ENCODE measurements at places on chromosomes 2 and 18.

DNA sequence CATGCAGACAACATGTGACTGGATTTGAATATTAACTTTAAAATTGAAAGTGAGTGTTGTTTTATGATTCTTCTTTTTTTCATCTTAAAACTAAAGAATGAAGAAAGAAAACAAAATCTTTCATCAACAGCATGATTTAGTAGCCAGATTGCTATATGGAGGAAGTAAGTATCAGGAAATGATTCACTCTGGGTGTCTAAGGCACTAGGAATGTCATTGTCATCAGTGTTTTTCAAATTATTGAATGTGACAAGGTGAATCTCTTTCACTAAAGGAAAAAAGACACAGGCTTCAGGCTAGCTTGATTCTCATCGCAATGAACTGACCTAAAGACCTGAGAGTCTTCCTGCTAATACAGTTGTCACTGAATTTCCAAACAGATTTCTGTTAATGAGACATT, 430.1 kb downstream of the FBXO15 start:
- no peak for DNase-seq

DNA sequence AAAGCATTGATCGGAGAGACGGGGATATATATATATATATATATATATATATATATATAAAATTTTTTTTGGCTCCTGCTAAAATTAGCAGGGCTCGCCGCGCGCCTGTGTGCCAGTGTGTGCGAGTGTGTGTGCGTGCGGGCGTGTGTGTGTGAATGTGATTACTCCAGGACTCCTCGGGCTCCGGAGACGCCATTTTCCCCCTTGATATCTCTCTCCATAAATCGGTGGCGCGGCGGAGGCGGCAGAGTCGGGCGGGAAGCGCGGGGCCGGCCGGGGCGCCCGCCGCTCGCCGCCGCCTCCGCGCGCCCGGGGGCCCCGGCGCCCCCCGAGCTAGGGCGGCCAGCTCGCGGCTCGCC, 795 bp upstream of the SETBP1 start:
- peak; percentile 84 for DNase-seq

DNA sequence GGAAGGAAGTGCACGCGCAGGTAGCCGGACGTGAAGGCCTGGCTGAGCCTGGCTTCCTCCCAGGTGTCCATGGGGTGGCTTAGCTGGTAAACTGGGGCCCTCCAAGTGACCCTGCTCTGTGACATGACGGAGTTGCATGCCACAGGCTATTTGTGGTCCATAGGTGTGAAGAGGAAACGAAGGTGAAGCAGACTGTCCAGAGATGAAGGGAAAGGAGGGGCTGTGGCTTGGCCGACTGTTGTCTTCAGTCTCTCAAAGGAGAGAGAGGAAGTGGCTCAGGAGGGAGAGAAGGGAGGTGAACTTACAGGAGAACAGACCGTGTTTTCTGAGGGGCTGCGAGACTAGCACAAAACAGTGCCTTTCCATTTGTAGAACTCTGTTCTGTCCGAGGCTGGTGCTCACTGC, 19.3 kb downstream of the INPP5D start:
- peak; percentile 71 for DNase-seq

DNA sequence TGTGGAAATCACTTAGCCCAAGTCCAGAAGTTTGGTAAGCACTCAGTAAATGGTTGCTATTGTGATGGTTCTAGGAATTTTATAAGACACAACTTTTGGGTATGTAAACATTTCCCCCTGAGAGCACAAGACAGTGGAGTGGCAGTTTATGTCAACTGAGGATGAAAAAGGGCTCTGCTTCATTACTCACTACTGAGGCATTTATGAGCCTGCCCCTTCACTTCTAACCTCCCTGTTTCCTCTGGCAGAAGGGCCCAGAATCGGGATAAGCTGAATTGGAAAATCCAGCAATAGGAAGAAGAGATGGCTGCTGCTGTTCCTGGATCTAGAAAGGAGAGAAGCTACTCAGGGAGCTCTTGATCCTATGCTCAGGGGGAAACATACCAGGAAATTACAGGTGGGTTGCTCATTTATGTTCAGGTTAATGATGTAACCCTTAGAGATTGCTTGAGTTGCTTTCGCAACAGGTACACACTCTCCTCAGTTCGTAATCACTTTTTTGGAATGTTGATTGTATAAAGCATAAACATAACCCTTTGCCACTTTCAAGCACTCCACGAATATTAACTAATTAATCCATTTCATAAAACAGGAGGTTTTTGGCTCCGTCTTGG, 46.3 kb downstream of the ADCYAP1 start:
- DNase-seq, result no peak

DNA sequence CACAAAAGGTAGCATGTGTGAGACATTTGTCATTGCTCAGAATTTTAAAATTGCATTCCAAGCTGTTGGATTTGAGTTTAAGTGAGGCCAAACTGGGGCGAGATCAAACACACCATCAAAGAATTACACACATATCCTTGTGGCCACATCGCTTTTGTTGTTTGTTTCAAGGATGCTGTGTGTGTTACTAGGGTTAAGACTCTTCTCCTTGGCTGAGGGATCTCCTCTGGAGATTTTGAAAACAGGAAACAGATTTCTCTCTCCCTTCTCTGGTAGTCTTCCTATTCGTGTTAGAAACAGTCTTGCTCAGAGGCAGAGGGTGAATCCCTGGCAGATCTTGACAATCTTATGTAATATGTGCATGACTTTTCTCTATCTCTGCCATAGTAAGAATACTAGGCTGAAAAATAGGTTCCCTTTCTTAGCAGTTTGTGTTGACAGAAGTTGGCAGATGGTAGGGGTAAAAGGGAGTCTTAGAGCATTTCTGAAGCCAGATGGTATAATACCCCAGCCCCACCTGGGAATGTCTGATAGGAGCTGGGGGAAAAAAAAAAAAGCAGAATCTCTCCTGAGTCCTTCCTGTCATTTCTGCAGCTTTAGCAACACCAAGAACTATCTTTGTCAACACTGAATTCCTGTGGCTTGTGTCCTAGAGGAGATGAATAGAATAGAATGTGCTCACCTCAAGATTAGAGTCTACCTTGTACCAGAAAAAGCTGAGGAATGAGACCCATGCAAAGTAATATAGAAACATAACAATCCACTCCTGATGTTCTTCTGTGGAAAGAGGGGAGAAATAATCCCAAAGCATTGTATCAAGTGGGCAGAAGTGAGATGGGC, 101.8 kb downstream of the XRCC5 start:
- DNase-seq, result no peak

- no peak for DNase-seq
Measured at GRCh38 chr18:3213300-3214059, 6.3 kb downstream of the MYOM1 start.

DNA sequence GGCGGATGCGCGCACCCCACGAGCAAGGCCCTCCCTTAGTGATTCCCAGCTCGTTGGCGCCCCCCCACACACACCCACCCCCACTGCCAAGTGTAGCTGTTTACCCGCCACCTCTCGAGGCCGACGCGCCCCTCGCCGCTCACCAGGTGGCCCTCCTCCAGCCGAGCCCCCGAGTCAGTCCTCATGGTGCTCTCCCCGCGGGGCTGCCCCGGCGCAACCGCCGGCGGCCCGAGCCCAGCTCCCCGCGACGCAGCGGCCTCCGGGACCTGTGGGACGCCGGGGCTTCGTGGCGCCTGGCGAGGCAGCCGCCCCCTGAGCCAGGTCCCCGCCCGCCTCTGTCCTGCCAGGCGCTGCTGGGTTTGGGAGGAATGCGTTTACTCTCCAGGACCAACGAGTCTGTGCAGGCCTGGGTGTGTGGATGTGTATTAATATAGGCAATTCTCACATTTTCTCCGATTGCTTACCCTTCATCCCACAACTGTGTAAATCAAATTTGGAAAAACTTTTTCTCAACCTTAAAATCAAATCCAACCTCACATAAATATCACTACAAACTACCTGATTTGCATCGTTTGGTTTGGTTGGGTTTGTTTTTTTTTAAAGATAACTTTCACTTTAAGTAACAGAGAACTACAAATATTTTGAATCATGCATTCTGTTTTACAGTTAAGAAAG, at the start of gene TMEM237:
Gene TMEM237, minus strand, starts transcription at position 288 of the 675 bp plus-strand sequence. Its CDS starts 103 bp downstream, at position 185.
- DNase-seq, result peak; percentile 81

DNA sequence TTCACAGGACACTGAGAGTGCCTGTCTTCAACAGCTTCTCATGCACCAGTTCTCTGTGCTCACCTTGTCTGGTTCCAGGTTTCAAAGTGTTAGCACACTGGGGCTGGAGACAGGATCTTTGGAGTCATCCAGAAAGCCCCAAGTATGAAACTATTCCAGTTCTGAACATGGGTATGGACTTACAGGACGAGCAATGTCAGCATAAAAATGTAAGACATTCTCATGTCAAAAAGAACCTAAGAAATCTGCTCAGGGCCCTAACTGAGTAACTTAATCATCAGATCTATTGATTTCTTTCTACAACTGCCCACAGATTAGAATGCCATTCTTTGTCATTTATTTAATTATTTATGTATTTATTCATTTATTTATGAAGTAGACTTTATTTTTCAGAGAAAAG, 184.5 kb downstream of the AGPS start:
- no peak for DNase-seq

DNA sequence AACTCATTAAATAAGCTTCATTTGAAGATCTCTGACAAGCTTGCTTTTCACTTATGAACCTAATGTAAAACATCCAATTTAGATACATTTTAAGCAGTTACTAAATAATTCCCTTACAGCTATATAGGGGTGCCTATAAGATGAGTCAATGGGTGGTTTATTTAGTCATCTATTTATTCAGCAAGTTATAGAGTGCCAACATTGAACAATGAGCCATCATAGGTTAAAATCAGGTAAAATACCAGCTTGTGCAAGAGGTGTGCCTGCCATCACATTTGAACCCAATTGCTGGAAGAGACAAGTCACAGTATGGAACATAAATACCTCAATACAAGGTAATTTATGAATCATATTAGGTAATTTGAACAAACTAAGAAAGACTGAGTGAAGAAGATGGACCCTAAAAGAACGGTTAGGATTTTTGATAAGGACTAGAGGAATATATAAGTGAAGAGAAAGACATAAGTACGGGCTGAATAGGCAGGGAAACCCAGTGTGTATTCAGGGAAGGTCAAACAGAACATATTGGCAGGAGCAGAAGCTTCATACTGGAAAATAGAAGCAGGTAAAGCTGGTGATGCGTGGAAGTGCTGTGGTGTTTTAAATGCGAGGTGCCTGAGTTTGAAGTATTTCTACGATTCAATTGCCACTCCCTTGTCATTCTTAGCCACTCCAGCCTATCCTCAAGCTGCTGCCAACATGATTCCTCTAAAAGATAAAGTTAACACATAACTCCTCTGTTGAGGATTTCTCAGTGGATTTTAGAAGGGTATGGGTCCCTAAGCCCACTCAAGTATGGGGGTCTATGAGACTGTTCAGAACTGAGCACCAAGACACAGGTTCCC, 18.9 kb upstream of the STAT4 start:
- DNase-seq, result no peak

GRCh38 chr2:96138179-96139145, at the start of gene ASTL:
ASTL (minus strand) TSS chr2:96138502; CDS start chr2:96138436, 66 bp downstream.
- DNase-seq, result no peak

DNA sequence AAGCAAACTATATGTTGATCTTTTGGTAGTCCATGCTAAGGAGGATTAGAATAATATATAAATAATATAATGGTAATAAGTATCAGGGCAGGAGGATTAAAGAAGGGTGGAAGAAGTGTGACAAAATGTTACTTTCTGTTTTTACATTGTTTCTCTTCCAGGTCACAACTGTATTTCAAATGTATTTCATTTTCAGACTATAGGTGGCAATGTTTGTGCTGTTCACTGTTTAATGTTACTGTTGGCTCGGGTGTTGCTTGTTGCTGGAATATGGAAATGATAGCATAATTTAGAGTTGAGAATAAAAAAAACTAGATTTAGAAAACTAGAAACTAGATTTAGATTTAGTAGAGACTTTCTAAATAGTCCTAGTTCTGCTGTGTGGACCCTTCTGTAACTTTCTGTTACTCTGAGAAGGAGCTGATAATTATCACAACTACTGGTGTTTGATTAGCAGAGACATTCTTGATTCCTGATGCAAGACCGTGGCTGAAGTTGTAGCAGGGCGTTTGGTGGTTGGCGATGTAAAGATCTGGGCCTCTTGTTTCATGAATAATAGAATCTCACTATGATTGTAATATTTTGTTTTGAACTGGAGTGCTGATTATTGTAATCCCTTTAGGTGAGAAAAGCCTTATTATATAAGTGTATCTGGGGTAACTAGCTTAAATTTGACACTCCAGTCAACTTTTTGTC, 7.9 kb downstream of the NEDD4L start:
- DNase-seq, result no peak

DNA sequence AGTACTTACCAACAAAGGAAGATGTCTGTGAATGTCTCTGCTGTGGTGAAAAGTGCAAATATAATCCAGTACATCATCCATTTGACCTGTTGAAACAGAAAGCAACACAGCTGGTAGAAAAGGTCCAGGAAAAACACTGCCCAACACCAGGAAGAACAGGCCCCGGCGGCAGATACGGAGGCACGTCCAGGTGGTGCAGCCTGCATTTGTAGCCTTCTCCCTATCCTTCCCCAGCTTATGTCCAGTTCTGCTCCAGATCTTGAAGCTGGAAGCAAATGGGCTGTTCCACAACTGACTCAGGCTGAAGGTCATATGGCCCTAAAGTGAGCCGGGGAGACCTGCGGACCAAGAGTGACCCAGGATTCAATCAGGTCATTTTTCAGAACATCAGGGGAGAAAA, 64.7 kb downstream of the MRPL35 start:
- DNase-seq, result no peak

DNA sequence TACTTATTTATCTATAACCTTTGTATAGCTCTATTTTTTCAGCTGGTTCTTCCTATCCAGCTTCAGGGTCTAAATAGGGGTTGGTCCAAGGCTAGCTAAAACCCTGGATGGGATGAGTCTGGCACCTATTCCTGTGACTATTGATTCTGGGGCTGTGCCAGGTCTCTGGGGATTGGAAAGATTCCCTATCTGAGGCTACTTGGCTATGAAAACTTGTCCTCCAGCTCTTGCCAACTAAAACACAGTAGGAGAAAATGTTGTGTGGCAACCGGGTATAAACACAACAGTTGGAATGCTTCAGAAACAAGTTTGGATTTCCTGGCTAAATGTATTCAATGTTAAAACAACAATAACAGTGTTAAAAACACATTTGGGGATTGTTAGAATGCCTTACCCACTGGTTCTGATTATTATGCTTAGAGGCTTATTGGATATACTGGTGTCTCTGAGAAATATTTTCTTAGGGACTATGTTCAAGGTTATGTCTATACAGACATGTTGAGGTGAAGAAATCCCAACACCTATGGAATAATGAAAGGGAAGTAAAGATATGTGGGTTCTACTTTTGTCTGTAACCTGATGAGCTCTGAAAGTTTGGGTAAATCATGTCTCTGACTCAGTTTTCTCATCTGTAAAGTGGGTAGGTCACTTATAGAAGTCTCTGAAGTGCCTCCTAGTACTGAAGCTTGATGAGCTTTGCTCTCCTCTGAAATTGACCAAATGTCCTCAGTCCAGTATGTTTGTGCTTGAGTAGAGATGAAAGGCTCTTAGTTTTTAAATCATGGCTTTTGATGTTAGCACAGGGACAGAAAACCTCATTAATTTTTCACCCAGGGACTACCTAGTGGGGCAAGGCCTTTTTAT, 460.7 kb downstream of the MTX2 start:
- DNase-seq, result peak; percentile 66

Data from suprapubic skin (tissue), 4 donors.